ENCODE measurements at places on chromosomes 6 and 20. TPM values are rescaled to one million over a fixed set of nuclear protein-coding genes. Genes with fewer than 3 reads are reported as not detected.

DNA sequence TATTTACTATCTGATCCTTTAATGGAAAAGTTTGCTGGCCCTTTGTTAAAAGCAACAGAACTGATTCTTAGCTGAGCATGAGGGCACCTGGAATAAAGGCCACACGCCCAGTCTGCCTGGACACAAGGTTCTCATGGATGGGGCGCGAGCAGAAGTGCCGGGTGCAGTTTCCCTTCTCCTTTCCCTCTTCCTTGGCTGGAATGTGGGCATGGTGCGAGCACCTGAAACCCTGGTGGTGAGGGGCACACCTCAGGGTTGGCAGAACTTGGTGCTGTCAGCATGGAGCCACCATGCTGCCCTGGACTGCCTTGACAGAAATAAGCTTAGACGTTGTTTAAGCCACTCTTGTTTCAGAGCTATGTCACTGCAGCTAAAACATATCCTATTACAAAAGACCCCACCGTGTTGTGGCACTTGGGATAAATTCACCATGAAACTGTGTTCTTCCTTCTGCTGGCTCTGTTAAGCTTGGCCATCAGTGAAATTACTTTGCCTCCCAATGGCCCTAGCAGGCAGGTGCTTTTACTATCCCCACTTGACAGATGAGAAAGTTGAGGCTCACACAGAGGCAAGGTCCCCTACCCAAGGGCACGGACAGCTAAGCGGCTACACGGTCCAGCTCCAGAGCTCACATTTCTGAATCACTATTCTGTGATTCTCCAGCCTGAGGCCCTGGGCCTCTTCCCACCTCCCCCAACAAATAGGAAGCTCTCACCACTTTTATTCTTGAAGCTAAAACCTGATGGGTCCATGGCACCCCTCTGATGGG is 115.9 kb downstream of the PREX1 start:
- DNase-seq = no peak

- no peak for DNase-seq
Measured at GRCh38 chr6:127716465-127716864, 139.5 kb downstream of the C6orf58 start.

DNA sequence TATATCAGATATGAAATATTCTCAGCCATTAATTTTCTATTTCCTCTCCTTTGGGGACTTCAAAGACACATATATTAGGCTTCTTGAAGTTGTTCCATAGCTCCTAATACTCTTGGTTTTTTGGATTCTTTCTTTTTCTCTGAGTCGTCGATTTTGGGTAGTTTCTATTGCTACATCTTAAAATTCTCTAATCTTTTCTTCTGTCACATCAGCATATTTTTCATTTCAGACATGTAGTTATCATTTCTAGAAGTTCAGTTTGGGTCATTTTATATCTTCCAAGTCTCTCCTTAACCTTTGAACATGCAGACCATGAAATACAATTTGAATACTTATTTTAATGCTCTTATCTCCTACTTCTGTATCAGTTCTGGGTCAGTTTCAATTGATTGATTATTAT is 38.9 kb upstream of the SCRT2 start:
- DNase-seq = no peak

GRCh38 chr6:30885999-30886896 is 1.9 kb downstream of the DDR1 start:
- peak; percentile 55 for DNase-seq

DNA sequence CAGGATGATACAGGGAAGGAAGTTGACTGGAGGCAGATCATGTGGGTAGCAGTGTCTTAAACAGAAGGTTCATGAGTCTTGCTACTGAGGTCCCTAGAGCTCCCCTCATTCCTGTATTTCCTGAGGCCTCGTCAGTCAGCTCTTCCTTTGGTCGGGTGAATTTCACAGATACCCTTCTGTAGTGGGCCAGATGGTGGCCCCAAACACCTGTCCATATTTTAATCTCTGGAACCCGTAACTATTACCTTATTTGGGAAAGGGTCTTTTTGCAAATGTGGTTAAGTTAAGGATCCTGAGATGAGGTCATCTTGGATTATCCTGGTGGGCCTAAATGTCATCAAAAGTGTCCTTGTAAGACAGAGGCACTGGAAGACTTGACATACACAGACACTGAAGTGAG is 9.6 kb downstream of the KCNS1 start:
- DNase-seq = no peak

DNA sequence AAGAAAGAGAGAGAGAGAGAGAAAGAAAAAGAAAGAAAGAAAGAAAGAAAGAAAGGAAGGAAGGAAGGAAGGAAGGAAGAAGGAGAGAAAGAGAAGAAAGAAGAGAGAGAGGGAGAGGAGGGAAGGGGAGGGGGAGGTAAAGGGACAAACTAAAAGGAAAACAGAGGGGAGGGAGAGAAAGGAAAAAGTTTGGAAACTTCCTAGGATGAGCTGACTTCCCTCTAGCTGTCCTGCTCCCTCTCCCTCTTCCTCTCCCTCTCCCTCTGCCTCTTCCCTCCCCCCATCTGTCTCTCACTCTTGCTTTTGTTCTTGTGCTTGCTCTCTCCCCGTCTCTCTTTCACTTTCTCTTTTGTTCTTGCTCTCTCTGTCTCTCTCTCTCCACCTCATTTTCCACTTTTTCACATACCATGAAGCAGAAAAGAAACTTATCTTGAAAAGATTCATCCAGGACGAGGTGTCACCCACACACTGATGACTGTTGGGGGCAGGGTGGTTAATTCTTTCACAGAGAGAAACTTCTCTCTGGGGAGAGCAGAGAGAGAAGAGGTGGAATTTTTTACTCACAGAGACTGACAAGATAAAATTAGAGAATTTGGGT is 56.4 kb upstream of the DUSP22 start:
- DNase-seq = no peak

DNA sequence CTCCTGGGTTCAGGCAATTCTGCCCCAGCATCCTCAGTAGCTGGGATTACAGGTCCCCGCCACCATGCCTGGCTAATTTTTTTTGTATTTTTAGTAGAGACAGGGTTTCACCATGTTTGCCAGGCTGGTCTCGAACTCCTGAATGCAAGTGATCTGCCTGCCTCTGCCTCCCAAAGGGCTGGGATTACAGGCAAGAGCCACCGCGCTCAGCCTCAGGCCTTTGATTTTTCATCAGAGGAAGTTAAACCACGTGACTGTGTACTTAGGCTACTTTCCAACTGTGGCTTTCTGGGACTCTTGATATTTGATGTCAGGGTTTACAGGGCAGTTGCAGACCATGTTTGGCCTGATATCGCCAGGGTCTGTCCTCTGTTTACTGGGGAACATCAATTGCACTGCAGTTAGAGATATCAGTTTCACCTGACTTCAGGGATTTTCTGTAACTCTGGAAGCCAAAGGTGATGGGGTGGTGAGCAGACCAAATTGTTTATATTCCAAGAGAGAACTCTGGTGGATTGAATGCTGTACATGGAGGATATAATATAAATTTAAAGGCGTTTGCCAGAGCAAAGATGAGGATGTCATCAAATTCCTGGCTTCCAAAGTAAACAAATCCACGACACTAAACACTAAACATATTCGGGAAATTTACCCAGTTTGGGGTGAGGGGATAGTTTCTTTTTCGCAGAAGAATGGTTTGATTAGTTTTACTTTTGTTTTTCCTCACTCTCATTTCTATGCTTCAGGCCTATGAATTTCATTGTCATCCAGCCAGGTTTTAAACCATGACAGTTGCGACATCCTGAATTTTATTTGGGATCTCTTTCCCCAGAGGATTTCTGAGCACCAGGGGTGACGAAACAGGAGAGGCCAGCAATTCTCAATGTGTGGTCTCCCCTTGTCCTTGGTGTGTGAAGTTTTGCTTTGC is 4.2 kb downstream of the PSMF1 start:
- peak; percentile 9 for DNase-seq

DNA sequence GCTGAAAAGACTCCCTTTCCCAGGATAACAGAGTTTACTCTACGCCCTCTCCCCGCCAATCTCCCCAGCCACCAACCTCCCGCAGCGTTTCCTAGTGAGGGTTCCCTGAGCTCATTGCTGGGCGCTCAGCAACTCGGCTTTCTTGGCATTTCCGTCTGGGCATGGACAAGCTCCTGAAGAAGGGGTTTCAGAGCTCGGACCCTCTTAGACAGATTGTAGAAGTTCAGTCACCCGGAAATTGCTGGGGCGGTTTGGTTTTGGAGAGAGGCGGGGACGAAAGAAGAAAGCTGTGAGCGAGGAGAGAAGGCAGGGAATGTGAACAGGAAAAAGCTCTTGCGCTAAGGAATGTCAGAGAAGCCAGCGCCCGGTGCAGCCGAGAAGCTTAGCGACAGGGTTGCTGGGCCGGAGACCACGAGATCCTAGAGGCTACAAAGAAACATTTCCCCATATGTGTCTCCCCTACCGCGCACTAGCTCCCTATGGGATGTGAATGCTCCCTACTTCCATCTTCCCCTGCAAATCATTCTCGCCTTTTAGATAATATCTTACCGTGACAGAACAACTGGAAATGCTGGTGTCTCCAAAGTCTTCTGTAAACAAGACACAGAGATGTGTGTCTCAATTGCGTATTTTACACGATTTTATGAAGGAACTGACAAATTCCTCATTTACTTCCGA is 15.8 kb downstream of the POM121L2 start:
- peak; percentile 88 for DNase-seq

- DNase-seq = peak; percentile 83
Measured at GRCh38 chr6:27866357-27867050, 45.7 kb downstream of the OR2B2 start.

GRCh38 chr6:114407426-114408035 is 64.7 kb upstream of the HS3ST5 start:
- DNase-seq = no peak

DNA sequence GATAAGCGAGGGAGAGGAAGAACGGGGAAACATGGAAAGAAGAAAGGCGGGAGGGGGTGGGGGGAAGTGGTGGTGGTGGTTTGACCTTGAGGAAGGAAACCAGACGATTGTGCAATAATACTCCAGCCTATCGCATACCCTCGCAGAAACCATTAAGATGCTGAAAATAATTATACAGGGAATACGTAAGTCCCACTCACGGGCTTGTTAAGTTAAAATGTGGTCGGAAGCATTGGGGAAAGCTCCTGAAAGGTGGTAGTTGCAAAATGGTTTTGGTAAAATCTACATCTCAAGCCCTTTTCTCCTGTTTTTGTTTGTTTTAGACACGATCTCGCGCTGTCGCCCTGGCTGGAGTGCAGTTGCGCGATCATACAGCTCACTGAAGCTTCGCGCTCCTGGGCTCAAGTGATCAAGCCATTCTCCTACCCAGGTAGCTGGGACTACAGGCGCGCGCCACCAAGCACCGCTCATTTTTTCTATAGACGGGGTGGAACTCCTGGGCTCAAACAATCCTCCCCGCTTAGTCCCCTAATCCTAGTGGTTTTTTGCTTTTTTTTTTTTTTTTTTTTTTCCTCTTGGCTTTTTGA is 128.9 kb upstream of the ZNF184 start:
- DNase-seq = no peak

DNA sequence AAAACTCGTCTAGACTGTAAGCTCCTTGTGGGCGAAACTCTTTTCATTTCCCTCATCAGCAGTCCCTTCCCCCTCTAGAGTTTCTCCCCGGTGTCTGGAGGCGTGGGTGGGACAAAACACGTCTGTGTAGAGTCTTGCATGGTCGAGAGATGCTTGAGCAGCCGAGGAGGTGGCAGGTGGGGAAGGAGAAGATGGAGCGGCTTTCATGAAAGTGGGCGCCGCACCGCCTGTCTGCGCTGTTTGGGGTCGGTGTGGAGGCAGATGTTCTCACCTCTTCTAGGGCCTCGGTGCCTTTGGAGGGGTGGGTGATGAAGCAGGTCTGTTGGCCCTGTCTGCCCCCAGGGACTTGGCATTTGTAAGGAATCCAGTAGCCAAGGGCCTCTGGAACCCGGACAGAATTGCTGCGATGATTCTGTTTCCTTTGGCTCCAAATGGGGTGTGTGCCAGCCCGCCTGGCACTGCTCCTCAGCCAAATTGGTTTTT is 1.2 kb downstream of the BRPF3 start:
- peak; percentile 67 for DNase-seq

DNA sequence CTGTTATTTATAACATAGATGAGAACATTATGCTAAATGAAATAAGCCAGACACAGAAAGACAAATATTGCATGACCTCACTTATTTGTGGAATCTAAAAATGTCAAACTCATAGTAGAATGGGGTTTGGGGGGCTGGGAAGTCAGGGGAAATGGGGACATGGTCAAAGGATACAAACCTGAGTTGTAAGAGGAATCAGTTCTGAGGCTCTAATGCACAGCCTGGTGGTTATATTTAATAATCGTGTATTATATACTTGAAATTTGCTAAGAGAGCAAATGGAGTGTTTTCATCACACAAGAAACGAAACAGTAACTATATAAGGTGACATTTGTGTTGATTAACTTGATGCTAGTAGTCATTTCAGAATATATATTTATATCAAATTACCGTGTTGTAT is 40.8 kb upstream of the GFOD1 start:
- DNase-seq = no peak

GRCh38 chr6:166476634-166477215 is 94.0 kb upstream of the MPC1 start:
- DNase-seq = no peak

DNA sequence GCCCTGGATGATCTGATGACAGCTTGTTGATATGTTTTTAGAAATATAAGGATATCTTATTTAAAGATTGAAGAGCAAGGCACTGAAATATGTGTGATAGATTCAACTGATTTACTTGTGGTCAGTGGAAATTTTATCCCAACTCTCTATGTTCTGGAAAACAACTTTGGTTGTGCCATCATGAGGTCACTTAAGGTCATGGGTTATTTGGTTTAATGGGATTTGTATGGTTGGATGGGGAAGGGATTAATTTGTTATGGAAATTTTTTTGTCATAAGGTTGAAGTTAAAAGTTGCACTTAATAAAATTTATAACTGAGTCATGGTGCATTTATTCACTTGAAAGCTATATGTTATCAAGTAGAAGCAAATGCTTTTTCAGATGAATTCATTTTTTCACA is 214.3 kb upstream of the LAMP5 start:
- DNase-seq = no peak

DNA sequence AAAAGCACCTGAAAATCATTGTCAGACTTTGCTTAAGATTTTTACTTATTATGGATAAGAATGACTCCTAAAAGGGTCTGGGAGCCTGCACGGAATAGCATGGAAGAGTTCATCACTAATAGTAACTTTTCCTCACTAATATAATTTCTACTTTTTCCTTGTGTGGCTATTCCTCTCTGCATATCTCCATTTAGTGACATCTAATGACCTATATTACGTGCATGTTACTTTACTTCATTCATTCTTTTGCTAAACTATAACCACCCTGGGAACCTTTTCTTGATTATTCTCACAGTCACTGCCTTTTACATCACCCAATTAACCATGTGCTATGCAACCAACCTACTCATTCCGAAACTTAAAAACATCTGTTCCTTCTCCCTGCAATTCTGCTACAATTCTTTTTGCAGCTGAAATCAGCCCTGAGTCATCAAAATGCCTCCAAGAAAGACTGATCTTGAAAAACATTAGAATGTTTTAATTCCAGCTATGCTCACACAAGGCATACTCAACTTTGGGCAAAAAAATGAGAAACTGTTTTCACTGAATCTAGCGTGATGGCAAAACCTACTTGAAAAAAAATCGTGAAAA is 313.3 kb downstream of the RNGTT start:
- no peak for DNase-seq

The MTG2 gene
- total RNA-seq = 87.3 TPM

The ACOT8 gene
- 46.9 TPM for total RNA-seq

The BMP5 gene
- 4.2 TPM for total RNA-seq

The SIM1 gene
- 1.7 TPM for total RNA-seq

Measured in MG63 (cell line).